ENCODE measurements at places on chromosomes 11 and 22. TPM values are rescaled to one million over a fixed set of nuclear protein-coding genes. Genes with fewer than 3 reads are reported as not detected.
A peak's percentile ranks its signal among the peaks of the same experiment; 100 is the strongest.

GRCh38 chr11:64341851-64342791, 2.1 kb downstream of the CCDC88B start:
- H3K36me3 ChIP-seq: no peaks in the 10 kb centered on the region
- H3K27ac ChIP-seq: no peak overlapping the region
- H3K4me3 ChIP-seq: no peak overlapping the region
- H3K4me1 ChIP-seq: no peaks in the 10 kb centered on the region
- no peaks in the 10 kb centered on the region for H3K27me3 ChIP-seq

DNA sequence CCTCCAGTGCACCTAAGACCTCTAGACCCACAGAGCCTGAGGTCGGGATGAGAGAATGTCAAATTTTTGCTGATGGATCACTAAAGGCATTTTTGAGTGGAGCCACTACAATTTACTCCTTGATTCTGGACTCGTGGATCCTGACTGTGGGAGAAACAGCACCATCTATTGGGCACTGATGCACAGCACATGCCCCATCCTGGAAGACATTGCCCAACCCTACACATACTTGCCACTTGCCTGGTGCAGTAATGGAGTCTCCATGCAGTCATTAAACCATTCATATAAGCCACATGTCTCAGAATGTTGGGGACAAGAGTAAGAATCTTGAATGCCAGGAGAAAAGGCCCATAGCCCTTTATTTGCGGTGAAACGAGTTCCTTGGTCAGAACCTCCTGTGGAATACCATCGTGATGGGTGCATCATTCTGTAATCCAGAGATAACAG, 103.9 kb downstream of the GGTLC2 start:
- peak; percentile 44 for DNase-seq
- no peaks in the 10 kb centered on the region for H3K4me1 ChIP-seq
- H3K4me3 ChIP-seq: no peak overlapping the region
- H3K27me3 ChIP-seq: no peaks in the 10 kb centered on the region

DNA sequence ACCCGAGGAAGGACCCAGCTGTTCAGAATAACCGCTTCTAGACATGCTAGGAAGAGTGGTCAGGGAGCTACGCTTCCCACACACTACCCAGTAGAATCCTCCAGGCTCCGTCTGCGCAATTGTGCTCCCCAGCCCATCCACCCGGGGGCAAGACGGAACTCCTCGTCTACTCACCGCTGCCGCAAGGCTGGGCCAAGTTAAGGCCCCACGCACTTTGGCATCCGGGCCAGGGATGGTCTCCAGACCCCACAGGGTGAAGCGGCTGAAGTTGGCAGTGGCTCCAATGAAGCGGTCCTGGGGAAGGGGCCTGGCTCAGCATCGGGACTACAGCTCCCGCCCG, 757 bp downstream of the RNASEH2C start:
- H3K36me3 ChIP-seq: peaks cover 35% of the 10 kb centered on the region
- no peak for DNase-seq
- H3K4me3 ChIP-seq: peak overlapping the region; percentile 76

- no peak overlapping the region for H3K27ac ChIP-seq
- DNase-seq: no peak
- H3K27me3 ChIP-seq: no peaks in the 10 kb centered on the region
- no peaks in the 10 kb centered on the region for H3K4me1 ChIP-seq
- H3K4me3 ChIP-seq: no peak overlapping the region
These were observed 23.1 kb downstream of the PIH1D2 start for GRCh38 chr11:112050721-112051120.

GRCh38 chr11:86115542-86116385, 46.9 kb upstream of the PICALM start:
- H3K4me3 ChIP-seq: no peak overlapping the region
- H3K27ac ChIP-seq: no peak overlapping the region
- DNase-seq: no peak
- peaks cover 10% of the 10 kb centered on the region for H3K4me1 ChIP-seq
- no peaks in the 10 kb centered on the region for H3K27me3 ChIP-seq
- H3K36me3 ChIP-seq: no peaks in the 10 kb centered on the region

GRCh38 chr22:22737590-22737989, 93.2 kb downstream of the GGTLC2 start:
- no peaks in the 10 kb centered on the region for H3K4me1 ChIP-seq
- H3K36me3 ChIP-seq: no peaks in the 10 kb centered on the region
- no peak for DNase-seq
- no peak overlapping the region for H3K4me3 ChIP-seq
- H3K27ac ChIP-seq: no peak overlapping the region

GRCh38 chr22:43263645-43264514, 76.9 kb upstream of the TTLL12 start:
- no peaks in the 10 kb centered on the region for H3K4me1 ChIP-seq
- DNase-seq: peak; percentile 66
- no peak overlapping the region for H3K4me3 ChIP-seq
- peak overlapping the region; percentile 85 for H3K27ac ChIP-seq

DNA sequence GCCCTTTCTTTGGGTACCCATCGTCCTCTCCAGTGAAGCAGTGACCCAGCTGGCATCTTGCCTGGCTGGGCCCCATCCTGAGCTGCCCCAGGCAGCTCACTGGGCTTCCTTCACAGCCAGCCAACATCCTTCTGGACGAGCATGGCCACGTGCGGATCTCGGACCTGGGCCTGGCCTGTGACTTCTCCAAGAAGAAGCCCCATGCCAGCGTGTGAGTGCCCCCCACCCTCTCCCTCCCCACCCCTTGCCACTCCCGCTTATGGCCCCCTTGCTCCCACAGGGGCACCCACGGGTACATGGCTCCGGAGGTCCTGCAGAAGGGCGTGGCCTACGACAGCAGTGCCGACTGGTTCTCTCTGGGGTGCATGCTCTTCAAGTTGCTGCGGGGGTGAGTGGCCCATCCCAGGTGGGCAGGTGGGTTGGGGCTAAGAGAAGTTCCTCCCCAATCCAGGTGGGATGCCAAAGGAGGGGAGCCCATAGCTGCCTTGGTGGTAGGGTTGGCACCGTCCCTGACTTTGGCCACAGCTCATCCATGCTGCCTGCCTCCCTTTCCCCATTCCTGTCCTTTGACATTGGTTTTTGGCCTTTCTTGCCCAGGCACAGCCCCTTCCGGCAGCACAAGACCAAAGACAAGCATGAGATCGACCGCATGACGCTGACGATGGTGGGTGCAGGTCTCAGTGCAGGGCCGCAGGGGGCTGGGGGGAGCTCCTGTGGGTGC, 6.8 kb upstream of the ANKRD13D start:
- H3K4me3 ChIP-seq: no peak overlapping the region
- DNase-seq: no peak
- H3K4me1 ChIP-seq: no peaks in the 10 kb centered on the region

DNA sequence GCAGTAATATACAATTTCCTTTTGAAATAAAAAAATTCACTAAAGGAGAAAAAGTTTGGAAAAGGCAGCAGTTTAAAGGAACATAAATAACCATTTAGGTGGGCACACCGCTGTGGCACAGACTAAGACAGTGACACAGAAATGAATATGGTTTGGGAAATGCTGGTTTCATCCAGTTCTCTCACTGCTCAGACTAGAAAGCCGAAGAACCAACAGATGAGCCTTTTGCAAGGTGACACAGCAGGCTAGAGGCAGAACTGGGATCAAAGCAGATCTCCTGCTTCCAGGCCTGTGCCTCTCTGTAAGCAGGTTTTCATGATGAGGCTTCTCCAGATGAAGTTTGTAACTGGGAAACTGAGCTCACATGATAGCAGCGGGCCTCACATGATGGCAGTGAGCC, 380.0 kb upstream of the NARS2 start:
- DNase-seq: no peak
- H3K4me3 ChIP-seq: no peak overlapping the region
- peak overlapping the region; percentile 87 for H3K27ac ChIP-seq
- H3K36me3 ChIP-seq: 0 out of 2 replicates have a peak, but pooled peaks cover 2% of the 10 kb centered on the region
- H3K4me1 ChIP-seq: peaks cover 80% of the 10 kb centered on the region

DNA sequence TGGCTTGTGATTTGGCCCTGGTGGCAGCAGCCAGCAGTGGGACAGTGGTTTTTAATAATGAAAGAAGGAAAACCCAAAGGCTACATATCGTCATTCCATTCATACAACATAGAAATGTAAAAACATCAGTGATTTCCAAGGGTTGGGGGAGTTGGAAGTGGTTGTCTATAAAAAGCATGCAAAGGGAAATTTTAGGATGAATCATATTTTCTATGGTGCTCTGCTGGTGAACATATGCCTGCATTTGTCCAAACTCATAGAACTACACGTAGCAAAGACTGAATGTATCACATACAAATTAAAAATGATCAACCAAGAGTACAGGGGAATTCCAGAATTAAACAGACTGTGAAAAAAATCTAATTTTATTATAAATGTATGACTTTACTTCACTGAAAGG, 11.1 kb downstream of the OR5B3 start:
- no peaks in the 10 kb centered on the region for H3K27me3 ChIP-seq
- H3K4me3 ChIP-seq: no peak overlapping the region
- no peaks in the 10 kb centered on the region for H3K4me1 ChIP-seq
- DNase-seq: no peak

DNA sequence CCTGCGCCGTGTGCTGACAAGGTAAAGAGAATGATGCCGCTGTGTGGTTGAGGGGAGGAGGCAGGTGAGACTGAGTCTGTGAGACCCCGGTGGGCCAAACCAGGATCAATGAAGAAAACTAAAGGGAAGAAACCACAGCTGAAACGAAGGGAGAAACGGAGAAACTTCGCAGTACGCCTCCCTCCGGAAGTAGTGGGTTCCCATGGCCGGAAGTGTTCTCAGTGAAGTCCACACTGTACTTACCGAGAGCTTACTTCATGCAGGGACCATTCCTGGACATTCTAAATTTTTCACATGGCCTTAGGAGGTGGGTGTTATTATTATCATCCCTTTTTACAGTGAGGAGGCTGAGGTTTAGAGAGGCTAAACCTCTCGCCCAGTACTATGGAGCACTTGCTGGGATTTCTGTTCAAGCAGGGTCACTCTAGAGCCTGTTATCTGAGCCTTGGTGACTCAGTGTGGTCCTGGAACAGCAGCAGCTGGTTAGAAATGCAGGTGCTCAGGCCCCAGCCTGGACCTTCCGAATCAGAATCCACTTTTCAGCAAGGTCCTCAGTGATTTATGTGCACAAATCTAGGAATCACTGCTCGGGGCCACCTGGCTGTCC, 17.9 kb downstream of the CD5 start:
- H3K4me3 ChIP-seq: no peak overlapping the region
- DNase-seq: no peak
- no peaks in the 10 kb centered on the region for H3K27me3 ChIP-seq
- H3K27ac ChIP-seq: peak overlapping the region; percentile 74

- no peaks in the 10 kb centered on the region for H3K27me3 ChIP-seq
- H3K4me1 ChIP-seq: peaks cover 4% of the 10 kb centered on the region
- no peaks in the 10 kb centered on the region for H3K36me3 ChIP-seq
- no peak overlapping the region for H3K4me3 ChIP-seq
These were observed 42.4 kb downstream of the CACNA1I start for GRCh38 chr22:39612811-39613548.

DNA sequence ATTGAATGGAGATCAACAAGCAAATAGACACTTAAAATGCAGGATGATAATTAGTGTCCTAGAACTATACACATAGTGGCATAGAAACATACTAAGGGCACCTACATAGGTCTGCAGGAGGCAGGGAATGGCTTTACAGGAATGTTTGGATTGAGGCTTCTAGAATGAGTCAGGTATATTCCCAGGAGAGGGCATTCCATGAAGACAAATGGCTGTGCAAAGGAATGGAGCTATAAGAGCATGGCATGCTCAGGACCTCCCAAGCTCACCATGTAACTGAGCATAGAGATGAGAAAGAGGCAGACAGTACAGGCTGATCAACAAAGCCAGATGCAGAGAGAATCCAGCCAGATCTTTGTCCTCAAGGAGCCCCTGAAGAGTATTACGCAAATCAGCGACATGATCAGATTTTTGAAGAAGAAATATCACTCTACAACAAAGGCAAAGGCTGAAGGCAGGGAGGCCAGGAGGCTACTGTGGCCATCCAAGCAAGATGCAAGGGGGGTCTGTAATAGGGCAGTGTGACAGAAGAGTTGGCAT, 211.1 kb upstream of the MTNR1B start:
- H3K36me3 ChIP-seq: no peaks in the 10 kb centered on the region
- H3K27ac ChIP-seq: no peak overlapping the region
- H3K27me3 ChIP-seq: no peaks in the 10 kb centered on the region
- DNase-seq: no peak
- no peaks in the 10 kb centered on the region for H3K4me1 ChIP-seq

DNA sequence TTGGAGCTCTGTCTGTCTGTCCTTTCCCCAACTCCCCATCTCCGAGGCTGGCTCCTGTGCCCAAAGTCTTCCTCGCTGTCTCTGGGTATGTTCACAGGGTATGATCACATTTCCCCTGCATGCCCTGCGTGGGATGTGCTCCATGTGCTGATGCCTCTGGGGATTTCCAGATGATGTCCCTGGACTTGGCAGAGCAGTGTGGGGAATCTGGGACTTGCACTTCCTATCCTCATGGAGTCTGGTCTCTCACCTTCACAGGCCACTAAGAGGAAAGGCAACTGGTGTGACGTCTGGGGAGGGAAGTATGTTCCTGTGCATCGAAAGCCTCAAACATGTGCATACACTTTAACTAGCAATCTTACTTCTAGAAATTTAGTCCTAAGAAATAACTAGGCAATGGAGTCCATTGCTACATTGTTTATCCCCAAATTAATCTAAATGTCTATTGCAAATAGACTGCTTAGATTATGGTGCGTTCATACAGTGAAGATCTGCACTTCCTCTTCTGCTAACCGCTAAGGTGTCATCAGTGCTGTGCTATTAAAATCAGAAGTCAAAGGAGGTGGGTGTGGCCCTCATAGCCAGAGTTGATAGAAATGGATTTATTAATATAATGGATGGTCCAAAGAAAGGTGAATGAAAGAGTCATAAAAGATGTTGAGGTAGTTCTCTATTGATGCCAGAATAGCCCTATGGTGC, 20.8 kb downstream of the TIMP3 start:
- no peak for DNase-seq
- no peaks in the 10 kb centered on the region for H3K27me3 ChIP-seq
- H3K4me3 ChIP-seq: no peak overlapping the region
- H3K4me1 ChIP-seq: peaks cover 15% of the 10 kb centered on the region
- no peak overlapping the region for H3K27ac ChIP-seq

GRCh38 chr22:40727070-40727963, 48.0 kb downstream of the MCHR1 start:
- DNase-seq: no peak
- no peaks in the 10 kb centered on the region for H3K4me1 ChIP-seq
- no peak overlapping the region for H3K27ac ChIP-seq
- H3K4me3 ChIP-seq: no peak overlapping the region
- H3K27me3 ChIP-seq: no peaks in the 10 kb centered on the region

The GLB1L3 gene
- polyA plus RNA-seq: 0.10 TPM

The TMPRSS4 gene
- not detected for polyA plus RNA-seq

The BTG4 gene
- polyA plus RNA-seq: 0.34 TPM

The IL18 gene
- 0.28 TPM for polyA plus RNA-seq

The CD3D gene
- polyA plus RNA-seq: 0.44 TPM

The ATL3 gene
- polyA plus RNA-seq: 13.1 TPM

The PAMR1 gene
- 0.42 TPM for polyA plus RNA-seq

The OR4A16 gene
- not detected for polyA plus RNA-seq

The OR2AT4 gene
- polyA plus RNA-seq: not detected

Data from SK-N-SH (cell line).